ENCODE measurements at places on chromosomes 2 and 18. TPM values are rescaled to one million over a fixed set of nuclear protein-coding genes. Genes with fewer than 3 reads are reported as not detected.

The CXCR4 gene
- 3.6 TPM for total RNA-seq

DNA sequence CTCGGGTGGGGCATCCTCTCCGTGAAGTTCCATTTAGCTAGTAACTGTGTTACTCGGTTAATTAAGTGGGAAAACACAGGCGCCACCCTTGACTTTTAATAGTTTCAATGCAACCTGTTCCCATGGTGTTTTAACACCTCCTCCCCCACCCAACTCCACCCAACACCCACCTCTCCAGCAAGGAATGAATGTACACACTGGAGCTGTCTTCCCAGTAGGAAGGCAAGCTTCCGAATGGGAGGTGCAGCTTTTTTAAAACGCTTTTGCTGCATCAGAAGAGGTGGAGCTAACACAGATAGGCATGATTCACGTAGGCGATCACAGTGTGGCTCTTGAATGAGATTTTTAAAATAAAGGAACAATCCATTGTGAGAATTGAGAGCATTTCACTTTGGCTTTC is 73.8 kb upstream of the AGAP1 start:
- no peak overlapping the region for H3K27ac ChIP-seq
- H3K36me3 ChIP-seq = no peaks in the 10 kb centered on the region
- H3K4me1 ChIP-seq = no peaks in the 10 kb centered on the region

- H3K27me3 ChIP-seq = no peaks in the 10 kb centered on the region
- DNase-seq = no peak
- no peaks in the 10 kb centered on the region for H3K4me1 ChIP-seq
- no peak overlapping the region for H3K27ac ChIP-seq
- H3K36me3 ChIP-seq = no peaks in the 10 kb centered on the region
- no peak overlapping the region for H3K4me3 ChIP-seq
Measured at GRCh38 chr2:85865539-85866164, 23.1 kb downstream of the ST3GAL5 start.

- no peaks in the 10 kb centered on the region for H3K4me1 ChIP-seq
- no peaks in the 10 kb centered on the region for H3K36me3 ChIP-seq
- DNase-seq = no peak
- no peaks in the 10 kb centered on the region for H3K27me3 ChIP-seq
- no peak overlapping the region for H3K4me3 ChIP-seq
Measured at GRCh38 chr2:37645362-37645761, 26.1 kb downstream of the CDC42EP3 start.
